Common myeloid progenitor, CD34-positive (primary cell): ENCODE measurements at places on chromosomes 1 and 21.

GRCh38 chr1:5991381-5992025 lies 722 bp downstream of the NPHP4 start:
- H3K4me3 ChIP-seq = peak overlapping the region; percentile 56
- no peak for DNase-seq
- H3K27ac ChIP-seq = peak overlapping the region; percentile 94
- H3K4me1 ChIP-seq = peaks cover 2% of the 10 kb centered on the region
- H3K36me3 ChIP-seq = no peaks in the 10 kb centered on the region
- H3K27me3 ChIP-seq = no peaks in the 10 kb centered on the region

GRCh38 chr1:103129255-103129654 lies 20.9 kb upstream of the COL11A1 start:
- H3K27me3 ChIP-seq = no peaks in the 10 kb centered on the region
- no peak overlapping the region for H3K27ac ChIP-seq
- H3K4me3 ChIP-seq = no peak overlapping the region
- no peaks in the 10 kb centered on the region for H3K36me3 ChIP-seq
- no peak for DNase-seq

DNA sequence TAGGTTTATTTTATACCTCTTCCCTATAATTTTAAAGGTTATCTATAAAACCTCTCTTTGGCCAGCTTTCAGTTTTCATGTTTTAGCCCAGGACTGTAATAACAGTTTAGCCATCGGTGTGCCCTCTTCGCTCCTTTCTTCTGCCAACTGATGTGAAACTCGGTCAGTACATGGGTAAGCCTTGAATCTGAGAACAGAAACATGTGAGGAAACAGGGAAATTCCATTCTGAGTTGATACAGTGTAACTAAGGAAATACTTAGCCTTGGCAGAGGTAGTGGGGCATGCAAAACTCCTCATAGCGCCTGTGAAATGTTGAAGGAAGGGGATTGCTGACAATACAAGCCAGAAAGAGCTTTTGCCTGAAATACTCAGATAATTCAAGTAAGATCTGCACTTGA lies 465.2 kb downstream of the NCAM2 start:
- H3K4me1 ChIP-seq = no peaks in the 10 kb centered on the region
- no peak overlapping the region for H3K4me3 ChIP-seq
- no peaks in the 10 kb centered on the region for H3K27me3 ChIP-seq
- no peak overlapping the region for H3K27ac ChIP-seq

DNA sequence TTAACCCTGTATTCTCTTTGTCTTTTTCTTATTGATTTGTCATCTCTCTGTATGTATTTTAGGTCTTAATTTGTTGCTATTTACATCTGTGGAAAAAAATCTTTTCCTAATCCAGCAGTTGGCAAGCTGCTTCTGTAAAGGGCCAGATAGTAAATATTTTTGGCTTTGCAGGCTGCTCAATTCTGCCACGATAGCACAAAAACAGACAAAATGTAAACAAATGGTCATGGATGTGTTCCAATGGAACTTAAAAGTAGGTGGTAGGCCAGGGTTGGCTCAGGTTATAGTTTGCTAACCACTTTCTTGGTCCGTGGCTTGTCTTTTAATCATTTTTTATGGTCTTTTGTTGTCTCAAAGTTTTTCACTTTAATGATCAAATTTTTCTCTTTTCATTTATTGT lies 371.8 kb downstream of the HHAT start:
- H3K36me3 ChIP-seq = no peaks in the 10 kb centered on the region
- no peak for DNase-seq
- no peak overlapping the region for H3K27ac ChIP-seq
- no peaks in the 10 kb centered on the region for H3K4me1 ChIP-seq
- no peaks in the 10 kb centered on the region for H3K27me3 ChIP-seq

GRCh38 chr1:175192111-175192629 lies 406 bp downstream of the KIAA0040 start:
- peak overlapping the region; percentile 94 for H3K4me3 ChIP-seq
- H3K36me3 ChIP-seq = no peaks in the 10 kb centered on the region
- peaks cover 25% of the 10 kb centered on the region for H3K4me1 ChIP-seq
- DNase-seq = peak; percentile 27
- no peaks in the 10 kb centered on the region for H3K27me3 ChIP-seq

DNA sequence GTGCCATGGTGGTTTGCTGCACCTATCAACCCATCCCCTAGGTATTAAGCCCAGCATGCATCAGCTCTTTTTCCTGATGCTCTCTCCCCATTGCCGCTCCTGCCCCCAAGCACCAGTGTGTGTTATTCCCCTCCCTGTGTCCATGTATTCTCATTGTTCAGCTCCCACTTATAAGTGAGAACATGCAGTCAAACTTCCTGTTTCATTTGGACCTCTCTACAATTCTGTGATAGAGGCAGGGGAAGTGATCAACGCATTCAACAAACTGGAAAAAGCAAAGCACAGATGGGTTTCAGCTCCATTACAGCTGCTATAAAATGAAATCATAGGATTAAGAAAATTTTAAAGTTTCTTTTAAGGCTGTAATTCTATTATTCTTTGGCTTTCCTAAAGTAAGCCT lies 23.3 kb upstream of the CD55 start:
- no peak overlapping the region for H3K4me3 ChIP-seq
- no peaks in the 10 kb centered on the region for H3K36me3 ChIP-seq
- H3K27me3 ChIP-seq = no peaks in the 10 kb centered on the region
- no peak for DNase-seq
- H3K4me1 ChIP-seq = peaks cover 3% of the 10 kb centered on the region

GRCh38 chr1:11768821-11769220 lies 6.8 kb downstream of the C1orf167 start:
- H3K36me3 ChIP-seq = no peaks in the 10 kb centered on the region
- H3K4me1 ChIP-seq = peaks cover 4% of the 10 kb centered on the region
- H3K4me3 ChIP-seq = no peak overlapping the region
- no peak for DNase-seq

- no peak overlapping the region for H3K27ac ChIP-seq
- no peak for DNase-seq
- no peak overlapping the region for H3K4me3 ChIP-seq
These were observed 31.2 kb upstream of the GPR153 start for GRCh38 chr1:6292102-6292501.

GRCh38 chr1:234125283-234125682 lies 220.8 kb downstream of the SLC35F3 start:
- no peak overlapping the region for H3K27ac ChIP-seq
- DNase-seq = peak; percentile 67
- H3K27me3 ChIP-seq = peaks cover 31% of the 10 kb centered on the region
- H3K4me1 ChIP-seq = no peaks in the 10 kb centered on the region
- no peaks in the 10 kb centered on the region for H3K36me3 ChIP-seq

- DNase-seq = no peak
- H3K27me3 ChIP-seq = no peaks in the 10 kb centered on the region
- no peak overlapping the region for H3K27ac ChIP-seq
- H3K4me1 ChIP-seq = peaks cover 55% of the 10 kb centered on the region
These were observed 48.9 kb downstream of the RASSF5 start for GRCh38 chr1:206556047-206556749.

- no peaks in the 10 kb centered on the region for H3K4me1 ChIP-seq
- no peak for DNase-seq
- no peak overlapping the region for H3K27ac ChIP-seq
- H3K27me3 ChIP-seq = no peaks in the 10 kb centered on the region
- peaks cover 8% of the 10 kb centered on the region for H3K36me3 ChIP-seq
These were observed 11.4 kb downstream of the SLC45A3 start for GRCh38 chr1:205668951-205669340.

GRCh38 chr1:234722904-234723720 lies 113.1 kb upstream of the IRF2BP2 start:
- H3K27me3 ChIP-seq = no peaks in the 10 kb centered on the region
- H3K4me1 ChIP-seq = peaks cover 98% of the 10 kb centered on the region
- peak; percentile 95 for DNase-seq

DNA sequence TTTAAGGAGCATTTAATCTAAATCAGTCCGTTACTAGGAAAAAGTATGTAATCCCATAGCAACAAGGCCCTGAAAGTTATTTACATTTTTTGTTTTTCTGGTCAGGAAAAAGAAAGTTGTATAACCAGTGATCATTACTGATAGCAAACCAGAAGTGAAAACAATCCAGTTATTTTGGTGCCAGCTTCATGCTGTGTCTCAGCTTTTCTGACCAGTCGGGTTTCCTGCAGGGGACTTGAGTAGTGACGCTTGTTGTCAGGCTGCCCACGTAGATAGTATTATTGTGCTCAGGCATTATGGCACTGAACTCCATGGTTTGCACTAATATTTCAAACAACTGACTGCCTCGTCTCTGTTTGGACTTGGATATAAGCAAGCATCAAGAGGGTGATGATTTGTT lies 55.2 kb downstream of the SASS6 start:
- peak overlapping the region; percentile 36 for H3K27ac ChIP-seq
- peaks cover 56% of the 10 kb centered on the region for H3K36me3 ChIP-seq
- no peaks in the 10 kb centered on the region for H3K27me3 ChIP-seq
- peak; percentile 6 for DNase-seq

DNA sequence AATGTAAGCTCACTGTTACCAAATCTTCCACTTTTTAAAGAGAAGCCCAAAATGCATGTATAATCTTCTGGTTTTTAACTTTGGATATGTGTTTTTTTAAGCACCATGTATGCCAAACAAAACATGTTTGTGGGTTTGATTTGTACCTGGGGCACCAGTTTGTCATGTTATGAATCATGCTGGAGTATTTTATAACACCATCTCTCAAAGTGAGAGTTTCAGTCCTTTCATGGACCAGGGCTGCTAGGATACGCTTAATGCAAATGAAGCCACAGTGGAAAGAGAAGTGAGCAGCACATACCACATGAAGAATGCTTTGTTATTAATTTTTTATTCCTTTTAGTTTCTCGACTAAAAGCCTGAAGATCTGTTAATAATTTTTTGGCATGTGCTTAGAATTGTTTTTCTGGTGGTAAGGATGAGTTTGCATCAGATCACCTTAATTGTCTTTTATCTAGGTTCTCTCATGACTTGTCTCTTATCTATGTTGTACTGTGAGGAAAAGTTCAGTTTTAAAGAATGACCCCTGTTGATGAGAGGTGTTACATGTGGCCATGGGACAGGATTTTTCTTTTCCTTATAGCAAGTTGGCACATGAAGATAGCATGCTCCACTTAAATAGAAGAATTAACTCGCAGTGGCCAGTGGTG lies 2.0 kb upstream of the RABGAP1L start:
- no peak for DNase-seq
- H3K4me1 ChIP-seq = peaks cover 2% of the 10 kb centered on the region
- no peak overlapping the region for H3K4me3 ChIP-seq
- no peak overlapping the region for H3K27ac ChIP-seq
- no peaks in the 10 kb centered on the region for H3K27me3 ChIP-seq

DNA sequence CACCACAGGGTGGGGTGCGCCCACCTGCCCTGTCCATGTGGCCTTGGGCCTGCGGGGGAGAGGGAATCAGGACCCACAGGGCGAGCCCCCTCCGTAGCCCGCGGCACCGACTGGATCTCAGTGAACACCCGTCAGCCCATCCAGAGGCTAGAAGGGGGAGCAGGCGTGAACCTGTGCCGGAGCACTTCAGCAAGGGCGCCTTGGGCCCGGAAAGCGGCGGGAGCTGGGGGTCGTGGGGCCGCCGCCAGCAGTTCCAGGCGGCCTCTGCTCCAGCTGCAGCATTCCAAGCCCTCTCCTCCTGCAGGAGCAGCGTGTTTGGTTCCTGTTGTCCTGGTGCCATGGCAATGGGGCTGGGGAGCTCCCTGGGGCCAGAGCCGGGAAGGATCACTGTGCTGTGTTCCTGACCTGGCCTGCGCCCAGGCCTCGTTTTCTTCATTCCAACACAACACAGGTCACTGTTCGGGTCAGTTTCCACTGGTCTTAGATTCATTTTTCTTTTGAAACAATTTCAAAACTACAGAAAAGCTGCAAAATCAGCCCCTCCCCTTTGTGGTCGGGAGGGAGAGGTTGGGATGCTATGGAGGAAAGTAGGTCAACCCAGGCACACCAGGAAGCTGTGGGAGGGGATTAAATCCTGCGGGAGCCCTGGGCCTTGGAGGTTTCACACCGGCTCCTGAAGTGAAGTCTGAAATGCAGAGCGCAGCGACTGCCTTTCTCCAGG lies 18.8 kb downstream of the SLX9 start:
- no peak for DNase-seq
- H3K27ac ChIP-seq = no peak overlapping the region
- H3K4me1 ChIP-seq = no peaks in the 10 kb centered on the region
- H3K4me3 ChIP-seq = no peak overlapping the region
- H3K36me3 ChIP-seq = peaks cover 29% of the 10 kb centered on the region

- H3K4me3 ChIP-seq = no peak overlapping the region
- no peak overlapping the region for H3K27ac ChIP-seq
- peaks cover 16% of the 10 kb centered on the region for H3K4me1 ChIP-seq
- H3K27me3 ChIP-seq = no peaks in the 10 kb centered on the region
- H3K36me3 ChIP-seq = peaks cover 4% of the 10 kb centered on the region
- DNase-seq = no peak
These were observed 55.2 kb downstream of the PCNX2 start for GRCh38 chr1:233240371-233240770.

DNA sequence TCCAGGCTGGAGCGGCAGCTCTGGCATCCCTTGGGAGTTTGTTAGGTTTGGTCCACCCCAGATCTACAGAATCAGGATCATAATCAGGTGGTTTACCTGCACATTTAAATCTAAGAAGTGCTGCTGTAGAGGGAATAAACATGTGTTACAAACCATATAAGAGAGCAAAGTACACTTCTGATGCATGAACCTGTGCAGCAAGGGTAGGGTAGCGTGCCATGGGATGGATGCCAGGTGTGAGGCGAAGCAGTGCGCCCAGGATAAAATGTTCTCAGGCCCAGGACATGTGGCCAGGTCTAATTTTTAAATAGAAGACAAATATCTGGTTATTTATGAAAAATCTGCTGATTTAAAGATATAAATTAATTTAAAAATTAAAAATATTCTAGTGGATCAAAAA lies 308.8 kb upstream of the USP24 start:
- H3K27ac ChIP-seq = no peak overlapping the region
- no peaks in the 10 kb centered on the region for H3K27me3 ChIP-seq
- no peak overlapping the region for H3K4me3 ChIP-seq
- no peak for DNase-seq
- H3K36me3 ChIP-seq = no peaks in the 10 kb centered on the region

DNA sequence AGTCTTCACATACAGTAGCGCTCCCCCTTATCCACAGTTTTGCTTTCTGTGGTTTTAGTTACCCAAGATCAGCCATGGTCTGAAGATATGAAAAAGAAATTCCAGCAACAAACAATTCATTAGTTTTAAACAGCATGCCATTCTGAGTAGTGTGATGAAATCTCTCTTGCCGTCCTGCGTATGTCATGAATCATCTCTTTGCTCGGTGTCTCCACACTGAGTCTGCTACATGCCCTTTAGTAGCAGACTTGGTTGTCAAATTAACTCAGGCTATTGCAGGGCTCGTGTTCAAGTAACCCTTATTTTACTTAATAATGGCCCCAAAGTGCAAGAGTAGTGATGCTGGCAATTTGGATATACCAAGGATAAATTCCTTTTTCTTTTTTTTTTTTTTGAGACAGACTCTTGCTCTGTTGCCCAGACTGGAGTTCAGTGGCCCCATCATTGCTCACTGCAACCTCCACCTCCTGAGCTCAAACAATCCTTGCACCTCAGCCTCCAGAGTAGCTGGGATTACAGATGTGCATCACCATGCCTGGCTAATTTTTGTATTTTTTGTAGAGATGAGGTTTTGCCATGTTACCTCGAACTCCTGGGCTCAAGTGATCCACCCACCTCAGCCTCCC lies 22.6 kb downstream of the PHACTR4 start:
- no peak overlapping the region for H3K4me3 ChIP-seq
- H3K27me3 ChIP-seq = no peaks in the 10 kb centered on the region
- no peaks in the 10 kb centered on the region for H3K36me3 ChIP-seq
- H3K27ac ChIP-seq = no peak overlapping the region
- peaks cover 10% of the 10 kb centered on the region for H3K4me1 ChIP-seq
- DNase-seq = no peak

- no peaks in the 10 kb centered on the region for H3K27me3 ChIP-seq
- no peak for DNase-seq
- no peak overlapping the region for H3K4me3 ChIP-seq
- no peak overlapping the region for H3K27ac ChIP-seq
- no peaks in the 10 kb centered on the region for H3K36me3 ChIP-seq
These were observed 71.0 kb downstream of the RGS13 start for GRCh38 chr1:192706936-192707335.
